Effector CD8-positive, alpha-beta T cell (primary cell): ENCODE measurements at places on chromosomes 2 and 18.

- no peak for DNase-seq
These were observed 65.1 kb upstream of the STAM2 start for GRCh38 chr2:152240559-152241231.

DNA sequence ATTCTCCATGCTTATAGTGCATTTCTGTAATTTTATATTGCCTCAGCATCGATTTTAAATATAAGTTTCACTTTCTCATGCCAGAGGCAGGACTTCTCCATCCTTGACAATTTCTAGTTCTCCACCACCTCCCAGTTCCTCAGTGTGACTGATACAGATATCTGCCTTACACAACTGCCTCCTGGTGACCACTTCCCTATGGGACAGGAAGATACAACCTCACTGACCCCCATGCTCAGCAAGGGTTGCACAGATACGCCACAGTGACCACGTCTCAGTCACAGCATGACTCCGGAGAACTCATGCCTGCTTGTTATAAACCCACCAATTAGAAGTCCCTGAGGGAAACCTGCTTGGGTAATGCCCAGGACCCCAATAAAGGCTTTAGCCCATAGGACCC lies 284.0 kb upstream of the MC4R start:
- no peak for DNase-seq

GRCh38 chr2:107064750-107065149 lies 178.8 kb upstream of the ST6GAL2 start:
- no peak for DNase-seq

DNA sequence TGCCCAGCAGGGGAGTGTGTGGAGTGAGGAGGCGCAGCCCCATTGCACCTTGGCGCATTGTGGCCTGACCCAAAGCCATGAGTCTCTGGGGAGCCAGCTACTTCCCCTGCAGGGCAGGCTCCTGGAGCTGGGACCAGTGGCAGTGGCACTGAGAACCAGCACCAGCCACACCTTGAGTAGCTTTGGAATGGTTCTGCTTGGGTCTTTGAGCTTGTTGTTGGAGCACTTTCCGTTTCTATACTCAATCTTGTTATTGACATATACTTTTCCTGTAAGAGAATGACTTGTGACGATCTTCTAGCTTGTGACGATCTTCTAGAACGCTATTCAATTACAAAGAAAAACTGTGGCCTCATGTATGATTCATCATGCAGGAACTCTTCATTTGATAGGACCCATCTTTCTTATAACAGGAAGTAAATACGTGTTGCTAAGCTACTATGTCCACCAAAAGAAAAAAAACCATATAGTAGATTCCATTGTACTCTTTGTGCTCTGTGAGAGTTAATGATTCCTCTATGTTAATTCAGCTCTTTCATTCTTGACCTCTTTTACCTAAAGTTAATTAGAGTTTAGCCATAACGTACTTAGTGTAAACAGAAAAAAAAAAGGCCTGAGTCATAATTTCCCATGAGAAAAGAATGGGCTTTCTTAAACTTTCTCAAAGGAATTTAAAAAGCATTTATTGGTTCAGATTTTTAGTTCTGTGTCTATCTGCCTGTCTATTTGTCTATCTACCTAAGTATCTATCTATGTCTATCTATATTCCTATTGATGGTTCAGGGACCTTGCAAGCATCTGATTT lies 113.1 kb downstream of the GATA6 start:
- DNase-seq, result no peak

- DNase-seq, result no peak
These were observed 186.4 kb upstream of the SLC39A10 start for GRCh38 chr2:195470622-195471021.

DNA sequence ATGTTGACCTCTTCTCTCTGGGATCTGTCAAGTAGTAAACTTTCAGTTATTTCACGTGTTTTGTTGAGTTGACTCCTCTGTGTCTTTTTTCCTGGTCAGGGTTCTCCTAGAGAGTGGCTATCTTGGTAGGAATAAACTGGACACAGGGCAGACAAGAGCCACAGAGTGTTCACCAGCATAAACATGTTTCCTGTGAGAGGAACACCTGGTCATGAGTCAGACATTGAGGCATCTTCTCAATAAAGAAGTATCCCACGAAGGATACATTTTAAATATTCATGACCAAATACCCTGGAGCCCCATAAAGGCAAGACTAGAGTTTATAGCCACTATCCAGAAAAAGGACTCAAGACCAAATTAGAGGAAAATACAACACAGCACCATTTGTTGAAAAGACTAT lies 269.7 kb upstream of the ZNF521 start:
- DNase-seq, result no peak

DNA sequence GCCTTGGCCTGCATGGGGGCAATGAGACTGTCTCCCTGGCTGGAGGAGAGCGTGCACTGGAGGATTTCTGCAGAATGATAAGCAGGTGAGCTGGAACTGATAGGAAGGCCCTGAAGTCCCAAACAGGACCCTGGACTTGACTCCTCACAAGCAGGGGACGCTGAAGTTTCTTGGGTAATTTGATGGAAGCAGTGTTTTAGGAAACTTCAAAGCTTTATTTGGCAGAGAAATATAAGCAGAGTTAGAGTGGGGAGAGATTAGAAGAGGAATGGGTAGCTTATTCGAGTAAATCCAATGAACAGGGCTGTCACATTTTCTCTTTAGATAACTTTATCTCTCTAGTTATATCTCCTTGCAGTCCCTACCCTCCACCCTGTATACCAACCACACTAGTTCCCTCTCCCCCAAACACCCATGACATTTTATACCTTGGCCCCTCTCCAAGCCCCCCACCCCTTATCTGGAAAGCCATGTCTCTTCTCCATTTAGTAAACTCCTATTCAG lies 73.6 kb upstream of the IGFBP5 start:
- no peak for DNase-seq

GRCh38 chr2:145692971-145693478 lies 1173.1 kb upstream of the ZEB2 start:
- no peak for DNase-seq

DNA sequence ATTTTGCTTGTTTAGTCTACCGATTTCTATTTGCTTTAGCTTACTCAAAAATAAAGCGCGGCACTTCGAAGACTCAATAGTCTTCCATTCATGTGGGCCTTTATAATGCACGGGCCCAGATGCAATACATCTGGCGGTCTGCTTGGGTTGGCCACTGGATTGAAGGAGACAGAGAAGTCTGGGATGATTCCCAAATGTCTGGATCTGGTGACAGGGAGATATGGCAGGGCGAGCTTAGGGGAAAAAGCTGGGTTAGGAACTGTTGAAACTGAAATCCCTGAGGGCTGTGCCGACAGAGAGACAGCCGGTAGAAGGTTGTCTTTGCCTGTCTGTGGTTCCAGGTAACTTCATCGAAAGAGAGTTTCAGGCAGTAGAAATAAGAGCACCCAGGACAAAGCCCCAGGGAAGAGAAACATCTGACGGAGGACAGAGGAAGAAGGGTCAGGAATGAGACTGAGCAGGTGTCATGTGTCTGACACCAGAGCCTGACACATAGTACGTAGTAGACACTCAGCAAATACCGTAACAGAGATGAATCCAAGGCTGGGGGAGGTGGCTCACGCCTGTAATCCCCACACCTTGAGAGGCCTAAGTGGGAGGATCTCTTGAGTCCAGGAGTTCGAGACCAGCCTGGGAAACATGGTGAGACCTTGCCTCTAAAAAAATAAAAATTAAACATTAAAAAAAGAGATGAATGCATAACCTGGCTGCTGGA lies 13.6 kb downstream of the CLUL1 start:
- no peak for DNase-seq

DNA sequence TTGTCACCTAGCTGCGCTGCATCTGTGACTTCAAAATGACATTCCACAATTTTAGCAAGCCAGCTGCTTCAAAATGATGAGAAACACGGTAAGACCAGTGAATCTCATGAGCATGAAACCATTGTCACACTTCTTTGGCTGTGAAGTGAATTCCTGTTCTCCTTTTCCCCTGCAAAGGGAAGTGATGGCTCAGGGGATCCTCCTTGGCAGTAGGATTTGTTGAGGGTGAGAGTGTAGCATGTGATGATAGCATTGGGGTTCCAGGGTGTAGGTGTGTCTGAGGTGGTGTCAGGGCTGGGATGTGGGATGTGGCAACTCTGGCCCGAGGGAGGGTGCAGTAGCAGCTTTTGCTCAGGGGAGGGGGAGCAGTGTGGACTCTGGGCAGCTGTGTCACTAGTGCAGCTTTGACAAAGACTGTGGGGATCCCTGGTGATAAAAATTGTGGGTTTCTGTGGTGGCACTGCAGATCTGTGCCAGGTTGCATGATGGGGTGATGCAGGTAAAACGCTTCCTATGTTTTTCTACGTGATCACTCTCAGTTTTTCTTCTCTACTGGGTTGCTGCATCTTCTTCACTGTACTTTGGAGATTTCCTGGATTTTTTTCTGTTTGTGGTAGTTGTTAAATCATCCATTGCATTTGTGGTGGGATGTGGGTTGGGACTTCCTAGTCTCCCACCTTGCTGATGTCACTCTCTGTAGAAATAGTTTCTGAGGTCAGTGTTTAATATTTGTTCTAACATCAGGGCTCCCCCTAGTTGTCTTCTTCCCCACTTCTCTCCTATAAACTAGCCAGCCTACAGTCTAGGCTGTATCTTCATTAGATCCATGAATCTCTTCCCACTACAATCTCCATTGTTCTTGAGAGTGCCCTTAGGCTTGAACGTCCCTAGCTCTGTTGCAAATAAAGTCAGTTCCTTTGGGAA lies 107.0 kb downstream of the ACTR3 start:
- no peak for DNase-seq

GRCh38 chr2:167626301-167626700 lies 621.1 kb downstream of the STK39 start:
- DNase-seq, result no peak

- DNase-seq, result no peak
These were observed 45.3 kb upstream of the C1D start for GRCh38 chr2:68108120-68108519.

DNA sequence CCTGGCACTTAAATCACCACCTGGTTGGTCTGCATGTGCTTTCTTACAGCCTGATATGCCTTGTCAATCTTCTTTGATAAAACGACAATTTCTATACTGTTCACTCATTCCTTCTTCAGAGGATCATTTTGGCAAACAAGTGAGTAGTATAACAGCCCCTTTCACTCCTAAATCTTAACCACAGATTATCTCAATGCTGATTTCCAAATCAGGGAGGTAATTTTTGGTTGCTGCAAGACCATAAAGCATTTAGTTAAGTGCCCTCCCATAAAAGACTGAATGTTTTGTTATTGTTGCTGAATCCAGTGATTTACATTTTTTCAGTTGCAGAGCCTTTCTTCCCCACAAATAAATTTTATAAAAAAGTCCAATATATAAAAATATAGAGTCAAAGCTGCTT lies 129.2 kb upstream of the CYP26B1 start:
- DNase-seq, result no peak

DNA sequence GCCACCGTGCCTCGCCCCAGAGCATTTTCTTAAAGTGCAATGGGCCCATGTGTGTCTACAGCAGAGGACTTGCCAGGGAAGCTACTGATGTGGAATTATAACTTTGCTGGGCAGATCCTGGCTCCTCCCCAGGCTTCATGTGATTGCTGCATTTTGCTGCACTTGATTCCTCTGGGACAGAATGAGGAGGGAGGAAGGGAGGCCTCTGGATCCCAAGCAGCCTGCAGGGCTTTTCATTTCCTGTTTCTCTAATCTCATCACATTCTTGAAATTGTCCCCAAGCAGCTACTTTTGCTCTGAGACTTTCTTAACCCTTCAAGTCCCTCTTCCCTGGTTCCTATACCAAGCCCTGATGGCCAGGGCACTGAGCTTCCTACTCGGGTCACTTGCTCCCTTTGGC lies 134.4 kb upstream of the SEC11C start:
- no peak for DNase-seq

DNA sequence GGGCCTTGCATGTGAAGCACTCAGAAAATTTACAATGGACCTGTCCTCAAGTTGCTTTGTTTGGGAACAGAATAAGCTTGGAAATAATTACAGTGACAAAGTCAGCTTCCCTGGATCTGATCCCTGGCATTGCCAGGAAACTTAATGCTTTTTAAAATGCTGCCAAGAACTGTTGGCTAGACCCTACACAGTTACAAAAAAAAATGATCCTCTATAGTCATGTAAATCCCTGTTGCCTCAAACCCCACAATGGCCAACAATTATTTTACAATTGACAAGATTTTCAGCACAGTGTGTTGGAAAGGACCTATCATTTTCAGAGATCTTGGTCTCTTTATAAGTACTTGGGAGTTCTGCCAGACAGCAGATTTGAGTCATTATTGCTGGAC lies 470.4 kb upstream of the ACVR2A start:
- DNase-seq, result no peak

DNA sequence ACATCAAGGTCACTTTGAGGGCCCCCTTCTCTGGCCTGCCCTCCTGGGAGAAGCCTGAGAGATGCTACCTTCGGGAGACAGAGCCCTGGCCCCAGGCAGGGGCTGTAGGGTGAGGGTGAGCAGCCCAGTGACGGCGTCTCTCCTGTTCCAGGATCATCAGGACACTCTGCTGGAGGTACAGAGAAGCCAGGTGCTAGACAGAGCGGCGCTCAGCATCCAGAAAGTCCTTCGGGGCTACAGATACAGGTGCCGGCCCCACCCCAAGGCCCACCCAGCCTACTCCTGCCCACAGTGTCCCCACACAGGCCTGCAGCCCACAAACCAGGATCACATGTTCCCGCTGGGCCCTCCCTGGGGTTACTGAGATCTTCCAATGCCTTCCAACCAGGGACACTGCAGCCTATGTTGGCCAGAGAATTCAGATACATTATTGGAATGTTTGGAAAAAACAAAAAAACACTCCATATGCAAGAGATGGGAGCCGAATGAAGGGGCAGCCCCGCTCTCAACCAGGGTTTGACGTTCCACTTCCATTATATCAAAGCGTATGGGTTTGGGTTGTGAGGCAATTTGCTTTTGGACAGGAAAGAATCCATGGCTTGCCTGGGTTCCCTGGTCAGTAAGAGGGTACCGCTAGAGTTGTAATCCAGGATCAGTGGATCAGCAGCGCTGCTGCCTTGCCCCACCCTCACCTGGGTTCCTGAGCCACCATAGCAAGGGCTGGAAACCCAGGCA lies 49.5 kb upstream of the GPR17 start:
- no peak for DNase-seq
